ENCODE measurements at places on chromosomes 5 and 9. TPM values are rescaled to one million over a fixed set of nuclear protein-coding genes. Genes with fewer than 3 reads are reported as not detected.

DNA sequence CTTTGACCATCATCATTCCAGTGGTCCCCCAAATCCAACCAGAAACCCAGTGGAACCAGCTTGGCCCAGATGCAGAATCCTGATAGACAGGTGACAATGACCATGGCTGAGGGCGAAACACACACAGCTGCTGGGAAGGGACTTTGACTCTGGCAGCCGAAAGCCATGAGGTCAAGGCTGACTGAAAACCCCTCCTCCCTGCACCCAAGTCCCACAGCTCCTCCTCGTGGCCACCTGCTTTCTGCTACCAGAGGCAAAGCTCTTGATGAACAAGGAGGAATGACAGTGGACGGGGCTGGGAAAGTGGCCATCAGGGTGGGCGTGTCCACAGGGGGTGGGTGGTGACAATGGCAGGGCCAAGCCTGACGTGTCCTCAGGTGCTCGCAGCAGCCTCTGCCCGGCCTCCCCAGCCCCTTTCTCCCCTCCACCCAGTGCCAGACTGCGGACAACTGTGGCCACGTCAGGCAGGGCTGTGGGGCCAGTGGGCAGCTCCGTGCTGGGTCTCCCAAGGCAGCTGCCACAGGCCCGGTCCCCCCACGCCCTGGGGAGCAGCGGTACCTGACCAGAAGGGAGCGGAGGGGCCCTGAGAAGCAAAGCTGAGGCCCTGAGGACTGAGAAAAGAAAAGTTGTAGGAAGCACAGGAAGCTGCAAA is 30.8 kb upstream of the SARDH start:
- no peak for DNase-seq

DNA sequence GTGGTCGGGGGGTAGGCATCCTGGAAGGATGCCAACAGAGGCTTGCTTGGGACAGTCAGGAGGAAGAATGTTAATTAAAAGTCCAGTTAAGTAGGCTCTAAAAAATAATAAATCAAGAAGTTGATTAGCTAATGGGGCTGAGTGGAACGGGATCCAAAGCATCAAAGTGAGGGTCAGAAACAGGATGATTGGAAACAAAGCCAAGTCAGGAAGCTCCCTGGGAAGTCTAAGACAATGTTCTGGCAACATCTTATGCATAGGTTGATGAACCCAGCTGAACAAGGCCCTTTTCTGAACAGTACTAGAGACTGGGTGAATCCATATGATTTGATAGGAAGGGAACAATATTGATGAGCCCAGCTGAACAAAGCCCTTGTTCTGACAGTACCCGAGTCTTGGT is 50.2 kb upstream of the STARD4 start:
- no peak for DNase-seq

- DNase-seq, result no peak
These were observed 335.2 kb upstream of the TARS1 start for GRCh38 chr5:33105521-33105941.

DNA sequence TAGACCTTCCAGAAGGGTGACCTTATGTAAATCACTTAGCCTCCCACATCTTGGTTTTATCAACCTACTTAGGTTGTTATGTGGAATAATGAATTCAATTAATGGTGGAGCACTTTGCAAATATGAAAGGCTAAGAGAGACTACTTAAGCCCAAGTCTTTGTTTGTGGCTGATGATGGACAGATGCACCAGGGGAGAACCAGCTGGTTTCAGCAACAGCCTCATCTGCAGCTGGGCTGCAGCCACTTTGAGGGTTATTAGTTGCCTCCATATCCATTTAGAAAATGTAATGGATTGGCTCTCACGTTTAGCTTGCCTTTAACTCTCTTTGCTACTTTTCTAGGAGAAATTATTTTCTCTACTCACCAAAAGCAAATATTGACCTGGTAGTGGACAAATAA is 146.6 kb downstream of the ESM1 start:
- DNase-seq, result no peak

- no peak for DNase-seq
These were observed 29.8 kb upstream of the GNE start for GRCh38 chr9:36288070-36288469.

DNA sequence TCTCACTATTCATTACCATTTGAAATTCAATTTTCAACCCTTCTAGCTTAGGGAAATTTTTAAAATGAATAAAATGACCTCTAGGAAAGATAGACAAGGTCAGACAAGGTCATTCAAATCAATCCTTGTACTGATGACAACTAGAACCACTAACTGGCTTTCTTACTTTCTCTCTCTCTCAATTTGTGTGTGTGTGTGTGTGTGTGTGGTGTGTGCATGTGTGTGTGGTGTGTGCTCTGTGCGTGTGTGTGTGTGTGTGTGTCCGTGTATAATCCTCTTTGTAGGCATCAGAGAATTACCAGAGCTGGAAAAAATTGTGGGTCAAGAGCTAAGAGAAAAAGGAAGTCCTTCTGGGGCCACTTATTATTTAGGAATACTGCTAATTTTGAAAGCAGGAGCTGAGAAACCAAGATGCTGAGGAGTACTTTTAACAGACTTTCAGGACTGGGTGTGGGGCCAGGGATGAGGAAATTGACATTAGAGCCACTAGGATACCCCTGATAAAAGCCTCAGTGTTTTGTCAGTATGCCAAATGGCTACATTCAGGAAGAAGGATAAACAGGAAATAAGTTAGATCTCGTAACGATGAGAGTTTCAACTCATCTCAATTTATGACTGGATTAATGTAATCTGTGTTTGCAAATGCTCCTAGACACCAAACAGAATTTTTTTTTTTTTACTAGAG is 723.3 kb downstream of the CETN3 start:
- DNase-seq, result no peak

Gene NRG2
- 5.1 TPM for total RNA-seq
